Stimulated activated CD8-positive, alpha-beta memory T cell treated with anti-CD3 and anti-CD28 coated beads, Interleukin-7, amount 100 ng/mL, for 24 hours (primary cell): ENCODE measurements at places on chromosomes 4 and X.

GRCh38 chr4:144648042-144648441 is 2.1 kb downstream of the HHIP start:
- DNase-seq = no peak

DNA sequence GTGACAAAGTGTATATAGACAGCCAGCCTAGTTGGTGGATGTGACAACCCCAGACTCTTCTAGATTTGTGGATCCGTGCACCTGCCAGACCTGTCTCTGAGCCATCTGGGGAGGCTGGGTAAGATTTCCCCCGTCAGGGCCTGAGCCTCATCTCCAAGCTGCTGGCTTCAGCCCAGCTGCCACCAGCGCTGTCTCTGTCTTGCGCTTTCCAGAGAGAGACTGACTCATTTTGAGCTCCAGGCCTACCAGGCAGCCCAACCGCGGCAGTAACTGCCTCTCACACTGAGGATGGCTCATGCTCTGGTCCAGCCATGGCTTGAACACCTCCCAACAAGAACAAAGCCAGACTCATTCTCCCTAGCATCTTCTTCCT is 26.4 kb downstream of the NOP14 start:
- DNase-seq = no peak

DNA sequence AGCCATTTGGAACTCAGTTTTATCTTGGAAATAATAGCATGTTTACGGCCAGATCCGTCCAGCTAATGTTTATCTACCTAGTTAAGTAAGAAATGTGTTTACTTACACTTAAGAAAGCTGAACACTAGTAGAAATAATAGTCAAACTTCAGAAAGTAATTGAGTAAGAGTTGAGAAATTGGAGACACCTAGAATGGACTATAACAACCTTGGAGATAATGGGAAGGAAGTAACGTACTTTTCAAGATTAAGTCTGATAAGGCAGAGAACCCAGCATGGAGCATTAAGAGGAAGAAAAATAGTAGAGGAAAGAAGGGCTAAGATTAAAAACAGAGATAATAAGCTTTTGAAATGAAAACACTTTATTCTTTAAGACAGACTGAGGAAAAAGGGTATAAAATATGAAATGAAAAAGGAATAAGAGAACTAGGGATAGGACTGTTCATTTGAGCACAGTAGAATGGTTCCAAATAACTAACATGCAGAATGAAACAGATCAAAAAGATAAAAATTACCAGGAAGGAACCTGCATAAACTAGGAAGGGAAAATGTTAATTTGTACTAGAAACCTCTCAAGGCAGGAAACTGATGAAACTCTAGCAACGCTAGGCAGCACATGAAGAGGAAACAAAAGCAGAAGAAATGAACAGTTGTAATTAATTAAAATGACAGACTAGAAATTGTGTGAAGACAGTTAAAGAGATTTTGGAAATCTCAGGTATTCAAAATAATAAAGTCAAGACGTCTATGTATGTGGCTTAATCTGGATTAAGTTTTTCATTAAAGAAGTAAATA is 71.7 kb downstream of the FBXW7 start:
- DNase-seq = no peak

DNA sequence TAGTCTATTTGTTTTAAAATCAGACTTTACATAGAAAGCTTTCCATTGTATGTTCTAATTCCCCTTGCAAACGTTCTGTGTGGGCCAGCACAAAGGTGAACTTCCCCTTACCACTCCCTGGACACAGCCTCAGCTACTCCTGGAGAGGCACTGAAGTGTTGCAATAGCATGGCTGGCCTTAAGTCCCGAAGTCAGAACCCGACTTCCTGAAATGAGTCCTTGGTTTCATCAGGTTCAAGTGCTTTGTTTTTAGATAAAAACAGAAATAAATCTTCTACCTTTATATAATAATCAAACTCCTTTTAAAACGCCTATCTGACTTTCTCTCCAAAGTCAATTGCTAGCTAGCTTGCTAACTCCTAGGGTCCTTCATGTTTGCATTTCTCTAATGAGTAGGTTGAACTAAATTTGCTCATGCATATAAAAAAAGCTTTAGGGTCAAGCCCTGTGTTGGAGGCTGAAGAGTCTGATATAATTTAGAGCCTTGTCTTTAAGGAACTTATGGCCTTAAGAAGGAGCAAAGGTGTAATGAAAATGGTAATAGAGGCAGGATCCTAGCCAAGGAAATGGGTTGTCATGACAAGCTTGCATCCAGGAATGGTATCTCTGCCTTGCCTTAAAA is 9.0 kb downstream of the BMP3 start:
- DNase-seq = no peak

DNA sequence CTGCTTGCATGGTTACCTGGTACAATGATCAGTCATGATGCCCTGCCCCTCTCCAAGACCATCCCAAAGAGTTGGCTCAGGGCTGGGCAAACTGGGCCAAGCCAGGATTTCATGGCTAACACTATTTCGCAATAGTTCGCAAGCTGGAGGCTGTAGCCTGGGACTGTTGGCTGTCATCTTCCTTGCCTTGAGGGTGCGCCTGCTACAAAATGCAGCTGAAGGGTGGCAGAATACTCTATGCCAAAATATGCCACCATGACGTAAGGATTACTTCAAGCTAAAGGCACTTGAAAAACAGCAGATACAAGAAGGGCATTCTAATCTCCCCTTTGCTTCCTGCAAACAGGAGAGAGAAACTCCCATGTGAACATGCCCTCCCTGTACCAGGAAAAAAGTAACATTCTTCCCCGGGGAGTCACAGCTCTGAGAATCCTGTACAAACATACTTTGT is 21.0 kb downstream of the SAT1 start:
- no peak for DNase-seq

DNA sequence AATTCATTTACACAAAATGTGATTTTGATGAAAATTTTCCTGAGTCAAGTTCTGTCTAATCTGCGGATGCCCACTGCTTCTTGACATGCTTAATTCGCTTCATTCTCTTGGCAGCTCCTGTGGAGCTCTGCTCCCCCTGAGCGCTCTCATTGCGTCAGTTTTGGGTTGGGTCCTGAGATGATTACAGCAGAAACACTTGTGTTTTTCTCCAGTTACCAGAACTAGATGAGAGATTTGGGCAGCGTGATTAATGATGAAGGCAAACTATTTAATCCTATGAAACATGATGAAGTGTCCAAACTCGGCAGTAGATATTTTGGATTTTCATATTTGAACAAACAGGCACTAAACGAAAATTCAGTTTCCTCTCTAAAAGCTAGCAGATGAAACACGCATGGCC is 4.2 kb upstream of the CXCL1 start:
- DNase-seq = no peak

- DNase-seq = no peak
Measured at GRCh38 chrX:110584083-110584482, 211.5 kb downstream of the CHRDL1 start.

GRCh38 chr4:46386570-46386969 is 3.4 kb downstream of the GABRA2 start:
- no peak for DNase-seq

DNA sequence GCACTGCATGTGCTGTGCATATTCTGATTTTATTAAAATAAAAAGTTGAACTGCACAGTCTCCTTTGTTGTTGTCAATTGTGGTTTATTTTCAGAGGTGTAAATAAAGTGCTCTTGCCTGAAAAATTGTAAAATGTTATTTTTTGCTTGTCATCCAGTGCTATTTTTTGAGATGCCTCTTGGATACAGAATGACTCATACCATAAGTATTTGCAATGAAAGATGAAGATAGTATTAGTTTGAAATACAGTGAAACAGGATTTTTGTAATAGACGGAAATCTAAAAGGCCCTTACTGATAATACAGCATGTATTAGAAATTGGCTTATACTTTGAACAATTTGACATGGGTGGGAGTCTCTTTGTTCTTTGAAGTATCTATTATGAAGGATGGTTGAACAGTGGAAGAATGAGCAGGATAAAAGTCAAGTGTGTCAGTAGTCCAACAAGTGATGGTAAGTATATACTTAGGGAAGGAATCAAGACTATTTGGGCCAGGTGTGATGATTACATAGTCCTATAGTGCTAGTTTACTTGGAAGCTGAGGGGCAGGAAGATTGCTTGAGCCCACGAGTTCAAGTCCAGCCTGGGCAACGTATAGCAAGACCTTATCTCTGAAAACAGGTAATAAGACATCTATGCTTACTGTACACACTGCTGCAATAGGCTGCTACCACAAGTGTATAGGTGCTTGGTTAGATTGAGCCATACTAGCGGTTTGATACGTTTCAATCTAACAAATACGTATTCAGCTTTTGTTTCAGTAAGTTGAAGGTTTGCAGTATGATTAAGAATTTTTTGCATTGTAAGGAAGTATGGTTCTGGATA is 16.4 kb downstream of the DDX3X start:
- no peak for DNase-seq

GRCh38 chr4:1021386-1022050 is 10.1 kb downstream of the FGFRL1 start:
- DNase-seq = no peak

DNA sequence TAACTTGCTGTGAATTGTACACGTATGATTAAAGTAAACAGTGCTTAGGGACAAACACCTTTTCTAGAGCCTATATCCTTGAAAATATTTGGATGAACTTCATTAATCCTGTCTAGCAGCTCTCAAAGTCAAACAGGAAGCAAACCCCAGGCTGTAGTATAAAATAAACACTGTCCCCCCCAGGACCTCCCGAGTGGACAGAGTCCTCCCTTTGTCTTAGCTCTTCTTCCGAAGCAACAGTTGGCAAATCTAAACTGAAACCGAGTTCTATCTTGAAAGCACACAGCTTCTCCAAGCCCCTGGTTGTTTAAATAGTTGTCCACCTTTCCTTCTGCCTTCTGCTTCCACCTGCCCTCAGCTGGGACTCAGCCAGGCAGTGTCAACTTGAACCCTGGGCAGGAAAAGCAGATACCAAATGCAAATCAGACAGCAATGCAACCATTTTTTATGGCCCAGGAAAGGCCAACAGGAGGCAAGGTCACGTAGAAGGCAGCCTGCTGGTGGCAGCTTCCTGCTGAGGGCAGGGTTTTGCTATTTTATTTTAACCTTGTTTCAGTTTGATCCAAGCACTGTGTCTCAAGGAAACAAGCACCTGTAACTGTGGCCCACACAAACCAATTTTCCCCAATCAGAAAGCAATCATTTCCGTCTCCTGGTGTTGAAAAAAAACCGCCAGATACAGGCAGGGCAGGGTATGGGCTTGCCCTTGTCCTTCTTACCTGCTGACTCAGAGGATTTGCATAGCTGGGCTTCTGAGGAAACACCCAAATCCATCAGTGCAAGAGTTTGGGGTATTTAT is 110.3 kb upstream of the KIT start:
- DNase-seq = no peak

- no peak for DNase-seq
Measured at GRCh38 chr4:10478621-10479020, 21.4 kb upstream of the ZNF518B start.

GRCh38 chrX:19893727-19894126 is 6.3 kb upstream of the SH3KBP1 start:
- DNase-seq = no peak

GRCh38 chr4:37338972-37339371 is 94.4 kb downstream of the NWD2 start:
- no peak for DNase-seq

- DNase-seq = no peak
Measured at GRCh38 chr4:102825261-102826091, 1.9 kb downstream of the UBE2D3 start.

DNA sequence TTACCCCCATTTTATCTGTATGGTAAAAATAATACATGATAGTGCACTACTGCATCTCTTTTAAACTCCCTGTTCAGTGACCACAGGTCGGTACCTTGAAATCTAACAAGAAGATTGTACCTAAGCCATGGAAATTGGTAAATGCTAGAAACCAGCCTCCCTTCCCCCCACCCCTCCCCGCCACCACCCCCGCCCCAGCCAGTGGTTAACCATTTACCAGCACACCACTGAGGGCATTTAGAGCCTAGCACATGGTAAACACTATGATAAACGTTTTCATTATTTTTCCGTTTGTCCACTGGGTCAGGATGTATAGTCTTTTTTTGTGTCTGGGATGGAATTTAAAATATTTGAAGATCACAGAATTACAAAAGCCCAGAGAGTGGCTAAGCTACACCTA is 703 bp upstream of the FTSJ1 start:
- DNase-seq = no peak

DNA sequence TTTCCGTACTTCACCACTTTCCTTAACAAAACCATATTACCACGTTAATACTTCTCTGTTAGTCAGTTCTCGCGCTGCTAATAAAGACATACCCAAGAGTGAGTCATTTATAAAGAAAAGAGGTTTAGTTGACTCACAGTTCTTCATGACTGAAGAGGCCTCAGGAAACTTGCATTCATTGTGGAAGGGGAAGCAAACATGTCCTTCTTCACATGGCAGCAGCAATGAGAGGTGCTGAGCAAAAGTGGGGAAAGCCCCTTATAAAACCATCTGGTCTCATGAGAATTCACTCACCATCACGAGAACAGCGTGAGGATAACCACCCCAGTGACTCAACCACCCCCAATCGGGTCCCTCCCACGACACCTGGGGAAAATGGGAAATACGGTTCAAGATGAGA is 289.8 kb upstream of the CLNK start:
- no peak for DNase-seq

GRCh38 chr4:110867251-110867960 is 244.5 kb upstream of the PITX2 start:
- no peak for DNase-seq

DNA sequence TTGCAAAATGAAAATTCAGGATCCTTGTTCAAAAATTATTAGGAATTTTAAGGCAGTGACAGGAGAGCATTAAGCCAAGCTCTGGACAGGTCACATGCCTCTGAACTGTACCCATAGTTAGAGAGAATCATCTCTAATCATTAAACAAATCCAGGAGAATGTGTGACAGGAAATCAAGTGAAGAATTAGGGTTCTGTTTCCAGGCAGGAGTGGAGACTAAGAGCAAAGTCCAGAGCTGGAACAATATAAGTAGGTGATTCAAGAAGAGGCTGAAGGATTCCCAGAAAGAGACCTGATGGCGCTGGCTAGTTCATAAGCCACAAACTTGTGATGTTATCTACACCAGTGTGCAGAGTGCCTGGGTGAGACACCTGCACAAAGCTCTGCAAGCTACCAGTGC is 104.6 kb upstream of the PRKG2 start:
- DNase-seq = no peak

DNA sequence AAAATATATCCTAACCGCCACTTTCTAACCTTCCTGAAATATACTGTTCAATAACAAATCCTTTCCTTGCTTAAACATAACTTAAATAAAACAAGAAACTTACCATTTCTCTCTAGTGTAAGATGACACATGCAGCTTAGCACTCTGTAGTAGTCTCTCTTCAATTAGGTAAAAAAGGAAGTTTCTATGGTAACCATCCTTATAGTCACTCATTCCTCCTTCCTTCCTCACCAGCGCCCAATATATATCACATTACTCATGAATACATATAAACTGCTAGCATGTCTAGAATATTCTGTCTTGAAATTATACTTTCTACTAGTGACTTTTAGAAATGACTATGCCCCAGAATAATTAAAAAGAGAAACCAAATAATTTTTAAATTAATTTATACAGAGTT is 112.2 kb downstream of the SNCA start:
- no peak for DNase-seq

- DNase-seq = no peak
Measured at GRCh38 chr4:21452931-21453330, 495.6 kb downstream of the KCNIP4 start.

- no peak for DNase-seq
Measured at GRCh38 chr4:144300616-144301015, 160.1 kb upstream of the GYPA start.

- DNase-seq = no peak
Measured at GRCh38 chr4:77629885-77630284, 24.3 kb downstream of the CXCL13 start.

- no peak for DNase-seq
Measured at GRCh38 chrX:53813670-53814440, 127.3 kb upstream of the HUWE1 start.

- no peak for DNase-seq
Measured at GRCh38 chrX:20803971-20804370, 537.3 kb upstream of the RPS6KA3 start.
